ENCODE measurements at places on chromosomes 1 and 21.

- no peak for DNase-seq
Measured at GRCh38 chr1:179327196-179327595, 33.6 kb downstream of the SOAT1 start.

DNA sequence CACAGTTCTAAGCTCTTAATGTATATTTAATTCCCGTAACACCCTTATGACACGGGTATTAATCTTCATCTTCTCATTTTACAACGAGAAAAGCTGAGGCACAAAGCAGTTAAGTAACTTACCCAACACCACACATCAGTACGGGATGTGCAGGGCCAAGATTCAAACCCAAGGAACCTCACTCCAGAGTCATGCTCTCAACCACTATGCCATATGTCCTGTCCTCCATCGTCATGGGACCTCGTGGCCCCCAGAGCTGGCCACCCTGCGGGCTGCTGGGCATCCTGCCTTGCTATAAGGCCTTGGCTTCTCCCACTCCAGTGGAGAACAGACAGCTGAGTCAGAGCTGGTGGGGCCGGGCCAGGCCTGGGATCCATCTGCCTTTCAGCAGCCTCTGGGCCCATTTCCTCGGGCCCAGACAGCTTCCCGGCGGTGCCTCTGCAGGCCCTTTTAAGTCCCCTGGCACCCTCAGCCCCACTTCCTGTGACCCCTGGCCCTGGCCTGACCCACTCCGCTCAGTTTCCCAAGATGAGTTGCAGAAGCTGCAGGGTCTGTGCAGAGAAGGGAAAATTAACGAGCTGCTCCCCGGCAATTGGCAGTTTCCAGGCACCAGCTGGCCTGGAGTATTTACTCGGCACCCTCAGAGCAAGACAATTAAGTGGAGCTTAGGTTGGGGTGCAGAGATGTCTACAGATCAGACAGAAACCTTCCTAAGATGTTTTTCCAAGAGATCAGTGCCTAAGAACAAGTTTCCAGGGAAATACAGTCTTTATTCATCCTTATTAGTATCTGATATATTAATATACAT, 98.2 kb downstream of the EPHB2 start:
- peak; percentile 42 for DNase-seq

DNA sequence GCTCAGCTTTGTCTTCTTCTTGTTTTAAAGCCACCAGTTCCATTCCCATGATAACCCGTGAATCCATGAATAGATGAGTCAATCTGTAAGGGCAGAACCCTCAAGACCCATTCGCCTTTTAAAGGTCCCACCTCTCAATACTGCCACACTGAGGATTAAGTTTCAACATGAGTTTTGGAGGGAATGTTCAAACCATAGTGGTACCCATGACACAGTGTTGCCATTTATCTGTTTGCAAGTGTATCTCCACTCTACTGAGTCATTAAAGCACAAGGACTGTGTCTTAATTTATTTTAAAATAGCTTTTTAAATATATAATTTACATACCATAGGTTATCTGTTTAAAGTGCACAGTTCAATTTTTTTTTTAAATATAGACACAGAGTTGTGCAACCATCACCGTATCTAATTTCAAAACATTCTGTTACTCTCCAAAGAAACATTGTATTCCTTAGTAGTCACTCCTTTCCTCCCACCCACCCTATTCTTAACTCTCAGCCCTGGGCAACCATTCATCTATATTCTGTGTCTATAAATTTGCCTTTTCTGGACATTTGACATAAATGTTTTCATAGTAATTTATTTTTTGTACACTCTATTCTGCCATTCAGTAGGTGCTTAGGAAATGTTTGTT, 4.8 kb upstream of the IL24 start:
- DNase-seq: no peak

DNA sequence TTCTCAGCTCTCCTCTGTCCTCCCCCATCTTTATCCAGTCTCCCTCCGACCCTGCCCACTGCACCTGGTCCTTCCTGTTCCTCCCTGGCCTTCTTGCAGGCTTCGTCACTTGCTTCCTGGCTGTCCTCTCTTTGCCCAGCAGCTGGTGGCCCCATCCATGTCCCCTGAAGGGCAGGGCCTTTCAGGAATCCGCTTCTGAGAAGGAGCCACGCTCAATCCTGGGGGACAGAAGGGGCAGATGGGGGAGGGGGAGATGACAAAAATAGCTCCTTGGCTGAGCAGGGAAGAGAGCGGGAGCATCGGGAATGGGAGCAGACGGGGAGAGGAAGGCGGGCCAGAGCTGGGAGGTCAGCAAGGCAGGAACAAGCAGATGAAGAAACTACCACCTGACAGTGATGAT, 40.7 kb downstream of the SLC30A1 start:
- DNase-seq: no peak

DNA sequence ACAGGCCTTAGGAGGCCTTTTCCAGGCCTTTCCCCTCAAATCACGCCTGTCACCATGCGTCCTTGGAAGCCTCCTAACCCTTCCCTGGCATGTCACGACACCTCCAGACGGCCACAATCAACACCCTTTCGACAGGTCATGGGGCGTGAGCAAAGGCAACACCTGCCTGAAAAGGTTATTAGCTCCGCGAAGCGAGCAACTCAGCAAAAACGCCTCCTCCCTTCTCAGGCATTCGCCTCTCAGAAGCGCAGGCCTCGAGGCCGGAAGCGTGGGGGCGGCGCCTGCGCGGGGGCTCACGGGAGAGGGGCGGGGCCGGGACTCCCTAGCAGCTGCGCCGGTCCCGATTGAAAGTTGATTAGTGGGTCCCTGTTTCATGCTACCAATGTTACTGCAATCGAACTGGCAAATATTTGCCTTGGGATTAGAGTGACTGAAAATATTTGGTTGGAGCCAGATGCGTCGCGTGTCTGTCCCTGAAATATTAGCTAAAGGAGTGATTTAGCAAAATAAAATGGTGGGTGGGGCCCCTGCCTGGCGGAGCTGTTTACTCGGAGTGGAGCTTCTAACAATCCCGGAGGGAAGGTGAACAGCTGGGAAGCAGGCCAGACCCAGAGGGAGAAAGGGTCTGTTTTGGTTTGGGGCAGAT, 44.9 kb downstream of the GFI1 start:
- DNase-seq: peak; percentile 85

DNA sequence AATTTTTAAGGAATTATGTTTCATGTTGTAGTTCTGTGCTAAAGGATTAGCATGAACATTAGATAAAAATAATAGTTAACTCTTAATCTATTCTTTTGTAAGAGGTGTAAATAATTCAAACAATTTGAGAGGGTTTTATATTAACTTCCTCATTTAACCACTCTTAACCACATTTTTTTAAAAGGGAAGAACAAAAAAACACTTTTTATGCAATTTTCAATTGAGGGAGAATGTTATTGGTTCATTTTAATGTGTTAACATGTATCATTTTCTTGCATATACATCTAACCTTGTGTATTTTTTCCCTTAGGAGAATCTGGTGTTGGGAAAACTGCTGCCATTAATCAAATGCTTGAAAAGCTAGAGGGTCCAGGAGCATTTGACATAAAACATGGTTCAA, 169.0 kb downstream of the LBR start:
- no peak for DNase-seq

- DNase-seq: no peak
Measured at GRCh38 chr1:98099501-98099900, 178.7 kb upstream of the DPYD start.

GRCh38 chr1:26853156-26853555, 9.8 kb upstream of the SFN start:
- peak; percentile 97 for DNase-seq

DNA sequence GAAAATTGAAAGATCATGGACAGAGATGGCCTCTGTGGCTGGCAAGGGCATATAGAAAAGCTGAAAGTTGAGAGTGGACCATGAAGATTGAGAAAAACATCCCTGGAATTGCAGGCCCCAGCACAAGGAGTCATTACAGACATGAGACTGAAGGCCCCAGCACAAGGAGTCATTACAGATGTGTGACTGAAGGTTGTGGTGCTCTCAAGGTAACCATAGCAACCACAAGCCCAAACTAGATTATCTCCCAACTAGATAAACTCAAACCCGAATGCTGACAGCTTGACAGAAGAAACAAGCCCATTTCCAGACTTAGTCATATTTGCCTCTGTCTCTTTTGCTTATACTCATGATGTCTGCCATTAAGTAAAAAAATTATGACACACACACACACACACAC, 1252.1 kb upstream of the ADGRL4 start:
- DNase-seq: no peak

GRCh38 chr1:55650444-55650843, 435.3 kb upstream of the USP24 start:
- no peak for DNase-seq

DNA sequence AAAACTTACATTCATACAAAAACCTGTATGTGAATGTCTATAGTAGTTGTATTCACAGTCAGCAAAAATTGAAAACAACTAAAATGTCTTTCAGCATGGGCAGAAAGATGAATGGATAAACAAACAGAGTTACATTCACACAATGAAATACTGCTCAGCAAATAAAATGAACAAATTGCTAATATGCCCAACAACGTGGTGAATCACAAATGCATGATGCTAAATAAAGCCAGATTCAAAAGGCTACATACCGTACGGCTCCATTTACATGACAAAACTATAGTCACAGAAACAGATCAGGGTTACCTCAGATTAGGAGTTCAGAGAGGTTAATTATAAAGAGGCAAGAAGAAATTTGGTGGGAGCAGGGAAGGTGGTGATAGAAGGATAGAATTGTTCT, 100.7 kb upstream of the KCTD3 start:
- no peak for DNase-seq

GRCh38 chr1:232225336-232226131, 404.4 kb downstream of the SIPA1L2 start:
- no peak for DNase-seq

DNA sequence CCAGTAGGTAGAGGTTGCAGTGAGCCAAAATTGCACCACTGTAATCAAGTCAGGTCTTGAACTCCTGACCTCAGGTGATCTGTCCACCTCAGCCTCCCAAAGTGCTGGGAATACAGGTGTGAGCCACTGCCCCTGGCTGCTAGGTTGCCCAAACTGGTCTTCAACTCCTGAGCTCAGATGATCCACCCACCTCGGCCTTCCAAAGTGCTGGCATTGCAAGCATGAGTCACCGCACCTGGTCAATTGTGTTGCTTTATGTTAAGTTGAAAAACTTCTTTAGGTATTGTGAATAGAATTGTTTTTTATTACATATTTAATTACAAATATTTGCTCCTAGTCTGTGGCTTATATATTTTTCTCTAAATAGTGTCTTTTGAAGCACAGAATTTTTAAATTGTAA, 80.5 kb downstream of the PRKAB2 start:
- no peak for DNase-seq

DNA sequence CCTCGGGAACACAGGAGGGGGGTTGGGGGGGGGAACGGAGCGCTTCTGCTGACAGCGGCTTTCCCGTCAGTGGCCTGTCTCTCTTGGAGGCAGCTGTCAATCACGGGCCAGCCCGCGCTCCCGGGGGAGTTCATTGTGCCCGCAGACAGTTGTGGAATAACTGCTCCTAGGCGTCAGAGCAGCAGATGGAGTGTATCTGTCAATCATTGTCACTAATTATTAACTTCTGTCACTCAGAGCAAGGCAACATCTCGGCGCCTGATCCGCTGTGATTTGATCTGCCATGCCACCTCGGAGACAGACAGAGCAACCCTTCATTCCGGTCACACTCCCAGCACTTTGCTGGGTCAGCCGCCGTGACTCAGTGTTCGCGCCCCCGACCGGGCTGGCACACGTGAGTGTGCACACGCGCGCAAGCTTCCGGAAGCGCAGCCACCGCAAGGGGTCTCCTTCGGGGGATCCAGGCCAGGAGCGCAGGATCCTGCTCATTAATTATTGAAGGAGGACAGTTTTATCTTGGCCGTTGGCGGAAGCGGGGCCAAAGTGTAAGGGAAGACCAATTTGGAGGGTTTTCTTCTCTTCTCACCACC, 75.8 kb downstream of the RRAGC start:
- DNase-seq: no peak

DNA sequence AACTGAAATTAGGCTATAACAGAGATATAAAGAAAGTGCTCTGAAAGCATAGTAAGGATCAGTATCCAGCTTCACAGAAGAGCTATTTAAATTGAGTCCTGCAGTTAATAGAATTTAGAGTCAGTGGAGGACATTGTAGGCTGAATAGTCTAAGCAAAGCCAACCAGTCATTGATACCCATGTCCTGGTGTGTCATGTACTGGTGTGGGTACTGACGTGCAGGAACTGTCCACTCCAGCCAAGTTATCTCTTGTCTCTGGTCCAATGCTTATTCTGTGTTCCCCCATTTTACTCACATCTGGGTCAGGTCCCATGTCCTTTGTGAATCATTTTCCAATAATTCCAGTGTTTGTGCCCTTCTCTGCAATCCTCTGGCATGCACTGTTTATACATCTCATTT, 90.0 kb downstream of the MACF1 start:
- no peak for DNase-seq

DNA sequence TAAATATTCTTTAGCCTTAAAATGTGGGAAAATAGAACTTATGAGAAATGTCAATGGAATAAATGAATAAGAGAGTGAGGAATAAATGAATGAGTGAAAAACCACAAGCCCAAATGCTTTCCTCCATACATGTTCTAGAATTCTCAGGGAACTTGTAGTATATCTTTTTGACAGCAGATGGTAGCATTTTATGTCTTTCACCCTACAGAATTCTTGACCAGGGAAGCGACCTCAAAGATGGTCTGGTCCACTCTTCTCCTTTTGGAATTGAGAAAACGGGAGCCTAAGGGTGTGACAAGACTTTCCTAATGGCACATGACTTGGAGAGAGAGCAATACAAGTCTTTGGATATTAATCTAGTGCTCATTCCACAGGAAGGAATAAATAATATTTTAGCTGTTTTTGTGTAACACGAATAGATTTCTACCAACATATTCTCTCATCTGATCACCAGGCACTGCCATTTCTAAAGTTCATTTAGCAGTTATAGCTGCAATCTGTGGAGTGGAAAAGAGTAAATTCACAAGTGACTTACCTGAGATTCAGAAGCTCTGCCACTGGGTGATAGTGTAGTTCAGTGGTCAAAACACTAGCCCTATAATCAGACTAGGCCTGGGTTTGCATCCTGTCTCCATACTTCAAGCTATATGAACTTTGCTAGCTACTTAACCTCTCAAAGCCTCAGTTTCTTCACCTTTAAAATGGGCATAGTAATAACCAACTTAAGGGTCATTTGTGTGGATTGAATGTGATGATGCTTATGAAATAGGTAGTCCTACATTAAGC, 15.0 kb upstream of the F5 start:
- DNase-seq: no peak

DNA sequence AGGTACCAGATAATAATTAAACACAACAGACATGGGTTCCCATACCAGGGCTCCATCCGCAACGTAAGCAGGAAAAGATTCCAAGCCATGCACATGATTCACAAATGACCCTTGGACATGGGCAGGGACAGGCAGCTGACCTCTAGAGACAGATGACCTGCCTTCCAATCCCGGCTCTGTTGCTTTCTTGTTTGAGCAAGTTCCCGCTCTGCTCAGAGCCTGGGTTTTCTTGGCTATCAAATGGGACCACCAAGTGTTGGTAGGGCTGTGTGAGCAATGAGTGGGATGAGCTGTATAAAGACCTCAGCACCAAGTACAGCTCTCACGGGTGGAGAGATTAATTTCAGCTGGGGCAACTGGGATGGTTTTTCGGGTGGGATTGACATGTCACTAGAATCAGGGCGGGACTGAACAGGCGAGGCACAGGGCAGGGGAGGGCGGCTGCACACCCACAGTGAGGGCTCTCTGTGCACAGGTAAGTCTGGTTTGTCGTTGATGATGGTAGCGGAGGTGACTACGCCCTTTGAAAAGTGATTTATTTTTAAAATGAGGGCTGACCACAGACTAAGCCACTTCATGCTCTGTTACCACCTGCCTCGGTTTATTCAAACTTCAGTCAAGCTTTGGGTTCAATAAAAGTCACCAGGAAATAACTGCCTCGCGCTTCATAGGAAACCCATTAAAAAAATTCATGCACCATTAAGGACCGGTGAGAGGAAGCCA, 57.5 kb upstream of the IFFO2 start:
- peak; percentile 76 for DNase-seq
